ENCODE measurements at places on chromosomes 6 and 20. TPM values are rescaled to one million over a fixed set of nuclear protein-coding genes. Genes with fewer than 3 reads are reported as not detected.

- no peak for DNase-seq
These were observed 322.8 kb upstream of the GJE1 start for GRCh38 chr6:141809901-141810300.

DNA sequence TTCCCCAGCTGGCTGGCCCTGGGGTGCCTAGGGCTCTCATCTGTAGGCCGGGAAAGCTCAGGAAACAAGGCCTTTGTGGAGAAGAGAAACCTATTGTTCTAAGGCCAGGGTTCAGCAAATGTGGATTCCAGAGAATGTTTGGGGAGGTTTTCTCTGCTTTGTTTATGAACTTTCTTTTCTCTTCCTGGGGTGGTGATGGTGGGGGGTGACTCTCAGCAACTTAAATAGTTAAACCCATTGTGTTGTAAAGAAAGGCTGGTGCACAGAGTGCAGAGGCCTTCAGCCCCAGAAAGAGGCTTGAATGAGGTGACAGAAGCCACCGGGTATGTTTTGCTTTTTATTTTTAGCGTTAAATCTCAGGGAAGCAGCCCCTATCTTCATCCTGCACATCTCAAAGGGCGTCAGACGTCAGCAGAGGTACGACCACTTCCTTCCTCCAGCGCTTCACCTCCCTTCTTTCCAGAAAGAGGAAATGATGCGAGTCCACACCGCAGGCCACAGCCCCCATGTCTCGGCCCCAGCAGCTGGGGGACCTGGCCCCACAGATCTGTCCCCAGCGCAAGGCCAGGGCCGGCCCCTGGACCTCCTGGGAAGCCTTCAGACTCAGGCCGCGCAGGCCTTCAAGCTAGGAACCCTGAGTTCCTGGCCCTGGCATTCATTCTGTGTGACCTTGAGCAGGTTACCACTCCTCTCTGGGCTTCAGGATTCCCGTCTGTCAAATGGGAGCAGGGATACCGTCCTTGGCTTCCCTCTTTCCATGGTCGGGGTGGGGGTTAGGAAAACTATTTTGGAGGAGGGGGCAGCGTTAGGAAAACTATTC is 605 bp upstream of the PPP1R16B start:
- peak; percentile 85 for DNase-seq

GRCh38 chr6:12440981-12441380 is 150.8 kb downstream of the EDN1 start:
- no peak for DNase-seq

DNA sequence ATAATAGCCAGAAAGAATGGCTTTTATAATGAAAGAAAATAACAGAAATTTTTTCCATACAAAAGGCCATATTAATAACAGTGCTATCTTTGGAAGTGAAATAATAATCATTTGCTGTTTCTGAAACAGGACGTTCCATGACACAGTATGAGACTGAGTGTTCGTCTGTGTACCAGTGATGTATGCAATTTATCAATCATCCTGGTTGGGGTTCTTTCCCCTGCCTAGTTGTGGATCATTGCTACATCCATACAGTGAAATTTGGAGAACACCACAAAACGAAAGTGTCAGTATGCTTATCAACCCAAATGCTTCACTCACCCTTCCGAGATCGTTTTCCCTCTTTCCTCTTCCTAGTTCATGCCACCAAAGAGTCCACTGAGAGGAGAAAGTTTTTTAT is 151.4 kb upstream of the PRDM1 start:
- no peak for DNase-seq

DNA sequence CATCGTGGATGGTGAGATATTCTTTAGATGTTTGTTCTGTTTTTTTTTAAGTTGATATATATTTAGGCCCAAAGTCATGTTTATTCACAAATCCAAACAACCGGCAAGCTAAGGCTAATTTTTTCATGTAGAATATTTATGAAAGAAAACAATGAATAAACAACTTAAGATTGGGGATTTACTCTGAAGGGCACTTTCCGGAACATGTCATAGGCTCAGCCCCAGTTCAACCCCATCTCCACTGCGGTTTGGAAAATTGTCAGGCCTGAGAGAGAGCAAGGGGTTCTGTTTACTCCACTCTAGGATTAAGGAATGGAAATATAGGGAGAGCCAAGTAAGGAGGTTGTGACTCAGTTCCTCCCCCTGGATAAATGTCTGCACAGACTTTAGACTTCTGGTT is 18.3 kb downstream of the RPS6KA2 start:
- no peak for DNase-seq

FAM217A gene
- not detected for total RNA-seq

Data from activated CD4-positive, alpha-beta T cell treated with anti-CD3 and anti-CD28 coated beads, Interleukin-2, amount 10 ng/mL, durations not matched to agents 7 days and 5 days (primary cell).